Karpas-422 (cell line): ENCODE measurements at places on chromosomes 3 and 15.

DNA sequence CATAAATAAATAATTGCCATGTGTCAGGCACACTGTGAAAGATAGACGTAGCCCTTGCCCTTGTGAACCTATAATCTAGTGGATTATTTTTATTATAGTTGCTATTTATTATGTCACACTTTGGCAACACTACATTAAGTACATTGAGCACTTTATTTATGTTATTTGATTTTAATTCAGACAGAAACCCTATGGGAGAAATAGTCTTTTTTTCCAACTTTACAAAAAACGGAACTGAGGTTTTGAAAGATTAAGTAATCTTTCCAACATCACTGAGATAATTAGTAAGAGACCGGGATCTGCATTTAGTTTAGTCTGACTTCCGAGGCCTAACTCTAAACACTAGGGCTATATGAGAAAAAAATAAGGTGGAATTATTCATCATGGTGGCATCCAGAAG, 2.8 kb upstream of the FILIP1L start:
- no peak for DNase-seq

GRCh38 chr3:14606669-14607339, 44.8 kb upstream of the CCDC174 start:
- no peak for DNase-seq

GRCh38 chr3:122183521-122183892, at the start of gene CASR:
Gene CASR, plus strand, starts transcription at chr3:122183668. Its CDS starts 70,522 bp downstream, at chr3:122254190.
- no peak for DNase-seq

DNA sequence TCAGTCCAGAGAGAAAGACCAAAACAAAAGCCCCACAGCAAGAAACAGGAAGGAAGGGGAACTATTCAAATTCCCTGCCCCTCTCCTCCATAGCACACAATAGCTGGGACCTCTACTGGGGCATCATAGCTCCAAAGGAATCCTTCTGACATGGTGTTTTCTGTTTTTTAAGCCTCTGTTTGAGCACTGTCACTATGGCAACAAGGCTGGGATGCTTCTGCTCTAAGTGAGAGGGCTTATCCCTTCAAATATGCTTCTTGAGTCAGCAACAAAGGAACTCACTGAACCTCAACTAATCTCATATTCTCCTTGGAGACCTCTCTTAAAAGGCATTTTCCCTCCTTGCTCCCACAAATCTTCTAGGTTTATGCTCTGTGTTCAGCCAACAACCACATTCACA, 40.5 kb downstream of the MYLK start:
- DNase-seq: no peak
